ENCODE measurements at places on chromosomes 1 and 21. TPM values are rescaled to one million over a fixed set of nuclear protein-coding genes. Genes with fewer than 3 reads are reported as not detected.

GRCh38 chr1:163565166-163565565 is 243.4 kb downstream of the NUF2 start:
- DNase-seq: no peak

- DNase-seq: no peak
Observed at GRCh38 chr1:119660253-119661083, 12.4 kb upstream of the ZNF697 start.

- DNase-seq: no peak
Observed at GRCh38 chr1:52454779-52455178, 50.4 kb downstream of the PRPF38A start.

GRCh38 chr1:20224546-20224945 is 38.2 kb upstream of the PLA2G2C start:
- no peak for DNase-seq

ZSWIM5 gene
- total RNA-seq: 1.1 TPM

AJAP1 gene
- total RNA-seq: not detected
